ENCODE measurements at places on chromosomes 2 and 18.

GRCh38 chr18:56188529-56189275, 449.7 kb downstream of the TXNL1 start:
- DNase-seq: no peak

- DNase-seq: no peak
Observed at GRCh38 chr2:5885451-5886173, 193.4 kb downstream of the SOX11 start.

DNA sequence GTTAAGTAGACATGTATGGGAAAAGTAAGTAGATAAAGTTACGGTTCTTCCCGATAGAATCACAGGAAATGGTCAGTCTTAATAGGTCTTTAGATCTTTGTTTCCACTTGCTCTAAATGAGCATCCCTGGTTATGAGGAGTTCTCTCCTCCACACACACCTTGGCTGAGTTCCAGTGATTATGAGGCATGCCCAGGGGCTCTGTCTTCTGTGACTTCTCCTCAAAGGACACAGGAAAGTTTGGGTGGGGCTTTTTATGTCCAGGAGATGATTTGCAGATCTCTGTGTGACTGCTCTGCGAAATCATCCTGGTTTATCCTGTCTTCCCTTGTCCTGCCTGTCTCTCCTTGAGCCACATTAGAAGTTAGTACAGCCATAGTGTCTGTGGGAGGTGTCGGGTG, 83.9 kb upstream of the EML6 start:
- DNase-seq: no peak

DNA sequence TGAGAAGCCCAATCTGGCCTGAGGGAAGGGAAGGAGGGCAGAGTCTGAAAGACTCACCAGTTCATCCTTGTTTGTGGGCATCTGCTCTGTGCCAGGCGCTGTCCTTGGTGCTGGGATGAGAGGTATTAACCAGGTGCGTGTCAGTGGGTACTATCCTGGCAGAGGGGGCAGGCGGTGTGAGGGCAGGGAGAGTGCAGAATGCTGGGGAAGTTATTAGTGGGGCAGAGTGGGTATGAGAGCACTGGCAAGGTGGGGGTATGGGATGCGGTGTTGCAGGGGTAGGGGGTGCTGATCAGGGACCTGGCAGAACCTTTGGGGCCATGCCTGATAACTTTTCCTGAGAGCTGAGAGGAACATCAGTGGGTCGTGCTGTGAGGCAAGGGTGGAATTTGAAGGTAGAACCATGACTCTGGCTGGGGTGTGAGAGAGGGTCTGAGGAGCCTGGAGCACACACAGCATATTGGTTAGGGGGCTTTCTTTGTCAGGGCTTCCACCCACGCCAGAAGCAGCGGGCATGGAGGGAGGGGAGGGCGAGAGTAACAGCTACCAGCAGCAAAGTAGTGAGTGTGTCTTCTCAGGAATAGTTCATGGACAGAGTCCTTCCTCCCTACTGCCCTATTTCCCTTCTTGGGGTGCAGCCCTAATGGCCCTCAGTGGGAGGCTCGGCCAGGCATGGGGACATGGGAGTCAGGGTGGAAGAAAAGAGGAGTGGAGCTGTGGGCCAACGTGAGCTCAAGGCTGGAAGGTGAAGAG, 290.7 kb downstream of the CYP26B1 start:
- no peak for DNase-seq

DNA sequence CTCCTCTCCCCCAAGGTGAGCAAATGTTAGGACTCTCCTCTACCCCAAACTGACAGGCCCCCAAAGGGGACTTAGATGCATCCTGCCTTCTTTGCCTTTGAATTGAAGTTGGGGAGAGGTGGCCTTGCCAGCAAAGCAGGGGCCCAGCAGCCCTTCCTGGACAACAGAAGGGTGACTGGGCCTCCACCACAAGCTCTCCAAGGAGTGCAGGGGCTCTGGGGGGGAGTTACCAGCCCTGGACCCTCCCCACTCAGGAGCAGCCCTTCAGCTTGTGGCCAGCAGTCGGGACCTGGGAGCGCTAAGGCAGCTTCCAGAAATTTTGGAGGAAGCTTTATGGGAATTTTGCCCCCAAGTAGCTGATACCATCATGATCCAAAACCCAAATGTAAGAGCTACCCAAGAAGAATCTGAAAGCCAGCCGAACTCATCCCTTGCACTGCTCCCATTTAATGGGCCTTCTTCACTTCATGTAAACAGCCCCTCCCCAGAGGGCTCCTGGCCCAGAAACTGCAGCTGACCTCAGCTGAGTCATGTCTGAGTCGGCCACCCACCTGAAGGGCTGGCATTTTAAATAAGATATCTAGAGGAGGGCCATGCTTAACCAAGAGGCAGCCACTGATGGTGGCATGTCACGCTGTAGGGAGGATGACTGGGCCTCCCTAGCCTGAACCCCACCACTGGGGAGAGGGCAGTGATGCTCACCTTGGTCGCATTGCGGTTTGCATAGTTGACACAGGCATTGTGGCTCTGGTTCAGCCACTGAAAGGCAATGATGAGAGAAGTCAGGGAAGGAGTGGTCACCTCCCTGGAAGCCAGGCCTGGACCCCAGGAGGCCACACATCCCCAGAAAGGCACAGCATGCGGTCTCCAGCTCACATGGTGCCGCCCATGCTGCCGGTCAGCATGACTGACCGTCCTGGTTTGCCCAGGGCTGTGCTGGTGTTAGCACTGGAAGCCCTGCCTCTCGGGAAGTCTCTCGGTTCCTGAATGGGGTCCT, 71.5 kb downstream of the SFXN5 start:
- DNase-seq: no peak

DNA sequence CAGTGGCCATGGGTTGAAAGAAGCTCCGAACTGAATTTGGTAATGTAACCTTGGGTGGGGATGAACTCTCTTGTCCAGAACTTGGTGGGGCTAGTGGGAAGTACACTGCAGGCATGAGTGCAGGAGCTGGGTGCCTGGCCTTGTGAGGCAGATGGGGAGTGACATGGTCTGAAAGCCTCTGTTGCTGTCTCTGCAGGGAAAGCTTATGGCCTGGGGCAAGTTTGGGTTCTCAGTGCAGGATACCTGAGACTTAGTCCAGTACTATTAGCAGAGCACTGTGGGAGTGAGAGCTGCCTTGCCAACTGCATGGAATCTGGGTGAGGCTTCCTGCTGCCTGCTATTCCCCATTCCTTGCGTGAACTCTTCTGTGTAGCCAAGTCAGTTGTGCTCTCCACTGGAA, 1620.9 kb upstream of the NXPH2 start:
- no peak for DNase-seq

DNA sequence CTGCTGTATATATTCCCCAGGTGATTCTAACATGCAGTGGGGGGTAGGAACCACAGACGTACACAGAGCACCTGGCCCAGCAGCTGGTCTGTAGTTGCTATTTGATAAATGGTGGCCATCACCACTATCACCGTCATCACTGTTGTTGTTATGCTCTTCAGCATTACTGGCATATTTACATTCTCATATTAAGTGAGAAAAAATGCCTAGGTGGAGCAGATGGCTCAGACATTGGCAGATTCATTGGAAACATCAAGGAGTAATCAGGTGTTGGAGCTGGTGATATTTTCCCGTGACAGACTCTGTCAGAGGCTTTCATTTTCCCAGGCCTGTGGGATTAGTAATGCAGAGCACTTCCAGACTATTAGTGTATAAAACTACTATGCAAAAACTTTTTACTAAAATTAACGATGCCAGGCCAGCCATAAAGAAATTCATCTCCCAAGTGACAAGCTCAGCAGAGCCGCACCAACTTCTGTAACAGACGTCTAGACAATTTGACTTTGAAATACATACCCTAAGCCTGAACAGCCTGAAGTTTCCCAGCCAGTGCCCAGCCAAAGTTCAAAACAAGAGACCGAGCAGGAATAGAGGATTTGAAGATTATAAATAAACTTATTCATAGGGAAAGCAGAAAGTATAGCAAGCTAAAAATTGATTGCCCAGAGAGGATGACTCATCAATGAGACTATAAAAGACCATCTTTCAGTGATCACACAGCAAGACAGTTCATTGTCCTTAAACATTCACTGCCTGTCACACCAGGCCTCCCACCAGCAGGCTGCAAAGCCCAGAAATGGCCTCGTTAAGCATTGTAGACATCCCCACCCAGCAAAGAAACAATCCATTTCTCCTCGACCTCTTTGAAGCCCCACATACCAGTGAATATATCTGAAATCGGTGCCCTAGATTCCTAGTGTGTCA, 247.4 kb upstream of the CHAC2 start:
- peak; percentile 41 for DNase-seq

- no peak for DNase-seq
Observed at GRCh38 chr2:36351736-36352349, 3.7 kb upstream of the CRIM1 start.

- no peak for DNase-seq
Observed at GRCh38 chr2:235568431-235568830, 74.6 kb downstream of the AGAP1 start.

- no peak for DNase-seq
Observed at GRCh38 chr2:117786520-117786919, 28.0 kb upstream of the DDX18 start.

- DNase-seq: peak; percentile 35
Observed at GRCh38 chr2:172082944-172083627, 2.2 kb upstream of the DLX1 start.

GRCh38 chr2:26609205-26609631, 31.9 kb downstream of the CIB4 start:
- DNase-seq: no peak

DNA sequence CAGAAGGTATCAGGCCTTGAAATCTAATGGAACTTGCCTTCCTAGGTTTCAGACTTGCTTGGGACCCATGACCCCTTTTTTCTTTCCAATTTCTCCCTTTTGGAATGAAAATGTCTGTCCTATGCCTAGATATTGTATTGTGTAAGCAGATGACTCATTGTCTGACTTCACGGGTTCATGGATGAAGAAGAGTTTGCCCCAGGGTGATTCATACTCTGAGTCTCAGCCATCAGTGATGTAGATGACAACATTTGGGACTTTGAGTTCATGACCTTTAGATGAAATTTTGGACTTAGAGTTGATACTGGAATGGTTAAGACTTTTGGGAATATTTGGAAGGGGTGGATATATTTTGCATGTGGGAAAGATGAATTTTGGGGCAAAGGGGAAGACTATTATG, 11.2 kb upstream of the SCYGR5 start:
- no peak for DNase-seq

GRCh38 chr2:181446985-181447384, 10.2 kb upstream of the ITGA4 start:
- DNase-seq: no peak

- DNase-seq: no peak
Observed at GRCh38 chr2:230913406-230914143, 11.5 kb downstream of the GPR55 start.

DNA sequence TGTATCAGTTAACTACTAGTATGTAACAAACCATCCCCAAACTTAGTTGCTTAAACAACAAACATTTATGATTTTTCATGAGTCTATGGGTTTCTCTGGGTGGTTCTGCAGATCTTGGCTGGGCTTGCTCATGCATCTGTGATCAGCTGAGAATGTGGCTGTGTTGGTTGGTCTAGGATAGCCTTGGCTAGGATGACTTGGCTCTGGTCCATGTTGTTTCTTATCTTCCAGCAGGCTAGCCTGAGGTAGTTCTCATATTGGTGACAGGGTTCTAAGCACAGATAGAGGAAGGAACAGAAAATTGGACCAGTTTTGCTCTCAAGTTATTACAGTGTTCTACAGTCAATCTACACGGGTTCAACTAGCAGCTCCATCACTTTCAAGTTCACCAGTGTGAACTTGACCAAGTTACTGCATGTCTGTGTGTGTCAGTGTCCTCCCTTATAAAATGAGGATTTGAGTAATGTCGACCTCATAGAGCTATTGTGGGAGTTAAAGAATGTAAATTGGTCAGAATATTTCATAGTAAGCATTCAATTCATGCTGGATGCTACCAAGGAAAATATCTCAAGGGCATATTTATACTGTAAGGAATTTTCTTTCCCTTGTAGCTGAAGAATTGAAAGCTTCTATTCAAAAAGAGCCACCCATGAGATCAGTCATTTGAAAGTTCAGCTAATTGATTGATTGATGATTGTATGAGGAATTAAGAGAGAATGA, 65.3 kb downstream of the MYO3B start:
- DNase-seq: no peak

DNA sequence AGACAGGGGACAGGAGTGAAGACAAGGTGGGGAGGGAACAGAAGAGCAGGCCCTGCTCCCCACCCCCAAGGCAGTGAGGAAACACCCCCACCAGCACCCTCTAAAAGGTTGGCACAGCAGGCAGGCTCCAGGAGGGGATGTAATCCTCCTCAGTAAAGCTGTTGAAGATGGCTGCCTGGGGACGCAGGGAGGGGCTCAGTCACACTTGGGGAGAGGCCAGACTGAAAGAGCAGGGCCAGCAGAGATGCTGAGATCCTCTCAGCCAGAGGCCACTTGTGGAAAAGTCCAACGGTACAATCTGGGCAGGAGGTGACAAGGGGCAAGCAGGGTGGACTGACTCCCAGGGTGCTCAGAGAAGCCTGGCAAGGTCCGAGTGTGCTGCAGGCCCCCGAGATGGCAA, 154.8 kb upstream of the ID2 start:
- DNase-seq: no peak

- no peak for DNase-seq
Observed at GRCh38 chr18:79321625-79322405, 73.9 kb upstream of the NFATC1 start.

GRCh38 chr2:208222351-208222750, 32.5 kb downstream of the IDH1 start:
- DNase-seq: no peak

GRCh38 chr18:47724186-47724975, 206.1 kb downstream of the SMAD2 start:
- DNase-seq: no peak

- no peak for DNase-seq
Observed at GRCh38 chr2:227482638-227483340, 10.8 kb downstream of the AGFG1 start.

GRCh38 chr18:35923939-35924684, 48.4 kb upstream of the RMP24 start:
- DNase-seq: no peak

- DNase-seq: no peak
Observed at GRCh38 chr2:197322724-197323720, 12.4 kb upstream of the ANKRD44 start.

- DNase-seq: no peak
Observed at GRCh38 chr2:40914666-40915065, 462.8 kb upstream of the SLC8A1 start.

DNA sequence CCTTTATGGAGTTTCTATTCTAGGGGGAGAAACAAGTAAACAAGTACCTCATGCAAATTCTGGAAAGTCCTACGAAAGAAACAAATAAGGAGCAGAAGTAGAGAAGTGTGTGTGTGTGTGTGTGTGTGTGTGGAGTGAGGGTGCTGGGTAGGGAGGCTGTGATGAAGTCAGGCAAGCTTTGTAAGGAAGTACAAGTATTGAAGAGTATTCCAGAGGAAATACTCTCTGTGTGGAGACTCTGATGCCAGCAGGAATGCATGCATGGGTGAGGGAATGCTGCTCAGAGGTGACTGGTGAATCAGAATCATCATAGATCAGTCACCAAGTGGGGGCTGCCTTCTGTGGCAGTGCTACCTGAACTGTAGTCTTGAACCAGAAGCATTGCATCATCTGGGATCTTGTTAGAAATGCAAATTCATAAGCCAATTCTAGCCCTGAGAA, 34.5 kb downstream of the SLC4A3 start:
- DNase-seq: no peak

- DNase-seq: peak; percentile 36
Observed at GRCh38 chr2:194745557-194746146, 911.4 kb upstream of the SLC39A10 start.

- DNase-seq: no peak
Observed at GRCh38 chr2:190533175-190533967, 1.2 kb downstream of the NEMP2 start.

Measured in neuronal stem cell (in vitro differentiated cells).